ENCODE measurements at places on chromosomes 13 and 19.

DNA sequence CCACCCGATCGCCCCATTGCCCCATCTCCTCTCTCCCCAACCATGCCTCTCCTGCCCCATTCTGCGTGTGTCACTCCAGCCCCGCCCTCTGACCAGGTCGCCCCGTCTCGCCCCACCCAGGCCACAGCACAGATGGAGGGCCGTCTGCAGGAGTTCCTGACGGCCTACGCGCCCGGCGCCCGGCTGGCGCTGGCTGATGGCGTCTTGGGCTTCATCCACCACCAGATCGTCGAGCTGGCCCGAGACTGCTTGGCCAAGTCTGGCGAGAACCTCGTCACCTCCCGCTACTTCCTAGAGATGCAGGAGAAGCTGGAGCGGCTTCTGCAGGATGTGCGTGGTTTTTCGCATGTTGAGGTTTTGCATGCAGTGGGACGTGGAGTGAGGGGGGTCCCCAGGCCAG is 26.2 kb downstream of the MAST3 start:
- no peak for DNase-seq

DNA sequence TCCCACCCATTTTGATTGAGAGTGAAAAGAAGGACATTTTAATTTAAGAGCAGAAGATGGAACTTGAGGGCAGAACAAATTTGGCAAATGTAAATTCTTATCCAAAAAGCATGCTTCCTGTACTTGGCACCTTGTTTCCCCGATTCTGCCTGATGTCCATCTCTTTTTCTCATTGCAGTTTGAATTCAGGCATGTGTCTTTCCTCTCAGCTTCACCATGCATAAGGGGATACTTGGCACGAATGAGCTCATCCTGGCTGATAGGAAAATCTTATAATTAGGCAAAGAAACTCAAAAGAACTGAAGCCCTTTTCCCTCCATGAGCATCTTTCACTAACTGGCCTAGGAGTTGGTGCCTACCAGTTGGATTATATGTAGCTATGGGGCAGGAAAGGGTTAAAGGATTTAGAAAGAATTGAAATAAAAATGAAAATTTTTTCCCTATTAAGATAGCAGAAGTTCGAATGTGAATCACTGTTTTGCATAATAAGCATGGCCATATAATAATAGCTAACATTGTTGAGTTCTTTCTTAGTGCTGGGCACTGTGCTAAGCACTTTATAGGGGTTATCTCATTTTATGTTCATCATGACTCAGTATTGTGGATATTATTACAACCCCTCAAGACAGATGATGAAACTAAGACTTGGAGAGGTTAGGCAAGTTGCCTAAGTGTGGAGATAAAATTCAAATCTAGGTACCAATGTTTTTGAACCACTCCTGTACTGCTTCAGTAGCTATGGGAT is 386.6 kb downstream of the KCNRG start:
- DNase-seq, result no peak

DNA sequence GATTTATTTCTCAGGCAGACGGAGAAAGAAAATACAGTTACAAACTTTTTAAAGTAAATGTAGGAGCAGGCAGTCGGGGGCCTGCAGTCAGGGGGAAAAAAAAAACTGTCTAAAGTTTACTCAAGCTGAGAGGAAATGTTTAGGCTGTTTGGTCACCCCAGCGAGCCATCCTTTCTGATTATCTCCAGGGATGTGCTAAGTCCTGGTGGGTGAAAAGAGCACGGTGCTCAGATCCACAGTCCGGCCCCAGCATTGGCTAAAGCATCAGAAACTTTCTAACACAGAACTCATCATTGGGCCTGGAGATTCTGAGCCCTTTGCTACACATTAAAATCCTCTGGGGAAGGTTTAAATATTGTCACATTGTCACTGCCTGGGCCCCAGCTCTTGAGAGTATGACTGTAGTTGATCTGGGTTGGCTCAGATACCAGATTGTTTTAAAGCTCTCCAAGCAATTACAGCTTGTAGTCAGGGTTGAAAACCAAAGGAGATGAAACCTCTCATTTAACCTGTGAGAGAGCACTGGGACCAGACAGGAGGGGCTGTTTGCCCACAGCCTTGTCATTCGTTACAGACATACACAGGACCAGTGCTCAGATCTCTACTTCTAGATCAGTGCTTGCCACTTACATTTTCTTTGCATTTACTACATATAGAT is 131.1 kb upstream of the HTR2A start:
- DNase-seq, result no peak

GRCh38 chr13:46526100-46526735 is 26.8 kb upstream of the LRCH1 start:
- no peak for DNase-seq

DNA sequence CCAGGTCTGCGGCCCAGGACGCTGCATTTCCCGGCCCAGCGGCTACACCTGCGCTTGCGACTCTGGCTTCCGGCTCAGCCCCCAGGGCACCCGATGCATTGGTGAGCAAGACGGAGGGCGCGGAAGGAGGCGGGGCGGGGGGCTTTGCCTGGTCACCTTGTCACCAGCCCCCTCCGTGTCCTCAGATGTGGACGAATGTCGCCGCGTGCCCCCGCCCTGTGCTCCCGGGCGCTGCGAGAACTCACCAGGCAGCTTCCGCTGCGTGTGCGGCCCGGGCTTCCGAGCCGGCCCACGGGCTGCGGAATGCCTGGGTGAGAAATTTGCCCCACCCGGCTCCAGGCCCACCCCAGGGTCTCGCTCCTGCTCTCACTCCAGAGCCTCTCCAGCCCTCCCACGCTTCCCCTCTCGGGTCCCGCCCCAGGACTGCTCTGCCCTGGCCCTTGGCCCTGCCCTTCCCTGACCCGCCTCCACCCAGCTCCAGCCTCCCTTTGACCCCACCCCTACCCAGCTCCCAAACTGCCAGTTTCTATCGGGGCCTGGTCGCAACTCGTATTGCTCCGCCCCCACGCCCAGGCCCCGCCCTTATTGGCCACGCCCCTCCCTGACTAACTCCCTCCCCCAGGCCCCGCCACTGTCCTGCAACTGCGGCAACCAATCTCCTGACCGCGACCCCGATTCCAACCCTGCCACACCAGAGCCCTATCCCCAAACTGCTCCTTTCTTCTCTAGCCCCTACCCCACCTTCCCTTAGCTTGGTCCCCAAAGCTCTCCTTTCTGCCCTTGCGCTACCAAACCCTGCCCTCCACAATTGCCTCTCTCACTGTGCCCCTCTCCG is 8.6 kb downstream of the LTBP4 start:
- peak; percentile 77 for DNase-seq

- no peak for DNase-seq
These were observed 1.2 kb downstream of the CDC34 start for GRCh38 chr19:532561-533363.

GRCh38 chr13:95388420-95389079 is 87.3 kb upstream of the ABCC4 start:
- no peak for DNase-seq

DNA sequence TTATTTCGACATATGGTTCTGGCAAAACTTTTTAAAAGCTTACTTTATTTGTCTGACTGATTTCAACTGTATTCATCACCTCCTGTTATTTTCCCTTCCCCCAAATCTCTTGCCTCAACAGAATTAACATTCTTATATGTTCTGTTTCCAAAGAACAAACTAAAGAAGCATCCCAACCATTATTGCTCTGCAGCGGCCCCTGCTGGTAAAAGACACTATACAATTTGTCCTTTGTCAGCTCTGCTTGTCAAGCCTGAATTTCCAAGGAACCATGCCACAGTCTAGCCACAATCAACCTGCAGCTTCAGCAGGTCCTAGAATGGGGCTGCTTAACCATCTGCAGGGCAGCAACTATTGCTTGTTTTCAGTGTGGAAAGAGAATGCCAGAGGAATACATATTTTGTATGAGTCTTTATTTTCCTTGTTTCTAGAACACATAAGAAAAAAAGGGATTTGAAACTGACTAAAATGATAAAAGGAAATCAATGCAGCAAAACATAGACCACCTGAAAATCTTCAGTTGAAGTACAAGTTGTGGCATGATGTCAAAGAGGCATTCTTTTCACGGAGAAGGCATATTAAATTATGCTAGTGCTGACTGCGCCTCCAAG is 845.3 kb downstream of the DIAPH3 start:
- DNase-seq, result peak; percentile 23

DNA sequence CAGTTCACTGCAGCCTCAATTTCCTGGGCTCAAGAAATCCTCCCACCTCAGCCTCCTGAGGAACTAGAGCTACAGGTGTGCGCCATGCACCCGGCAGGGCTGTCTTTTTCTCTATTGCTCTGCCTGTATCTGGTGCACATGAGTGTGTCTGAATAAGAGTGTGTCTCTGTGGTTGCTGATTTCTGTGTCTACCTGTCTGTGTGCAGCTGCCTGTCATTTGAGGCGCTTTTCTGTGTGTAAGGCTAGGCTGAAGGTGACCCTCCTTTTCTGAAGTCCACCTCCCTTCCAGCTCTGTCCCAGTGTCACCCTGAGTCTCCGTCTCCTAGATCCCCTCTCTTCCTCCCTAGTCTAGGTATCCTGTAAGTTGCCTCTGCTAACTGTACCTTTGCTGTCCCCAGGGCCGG is 1.5 kb upstream of the PRR12 start:
- no peak for DNase-seq

- no peak for DNase-seq
These were observed 5.7 kb downstream of the VSTM2B start for GRCh38 chr19:29531458-29532025.

- DNase-seq, result no peak
These were observed 35.0 kb upstream of the ALOX5AP start for GRCh38 chr13:30700364-30700763.

- DNase-seq, result no peak
These were observed 1.2 kb downstream of the CD70 start for GRCh38 chr19:6589711-6590257.

DNA sequence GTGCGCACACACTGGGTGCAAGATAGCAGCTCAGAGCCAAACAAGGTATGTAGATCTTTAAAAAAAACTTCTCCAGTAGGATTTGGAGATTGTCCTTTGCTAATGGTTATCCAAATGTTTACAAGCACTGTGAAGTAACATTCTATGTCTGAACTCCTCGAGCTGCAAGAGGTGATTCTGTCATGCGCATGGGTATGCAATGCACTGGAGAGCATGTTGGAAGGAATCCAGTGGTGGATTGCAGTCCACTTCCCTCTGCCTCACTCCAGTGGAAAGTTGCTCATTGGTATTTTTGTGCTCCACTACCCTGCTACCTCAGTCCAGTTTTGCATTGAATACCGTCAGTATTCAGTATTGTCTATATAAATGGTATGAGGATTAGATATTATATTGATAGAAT is 132.1 kb downstream of the ATP8A2 start:
- DNase-seq, result no peak

DNA sequence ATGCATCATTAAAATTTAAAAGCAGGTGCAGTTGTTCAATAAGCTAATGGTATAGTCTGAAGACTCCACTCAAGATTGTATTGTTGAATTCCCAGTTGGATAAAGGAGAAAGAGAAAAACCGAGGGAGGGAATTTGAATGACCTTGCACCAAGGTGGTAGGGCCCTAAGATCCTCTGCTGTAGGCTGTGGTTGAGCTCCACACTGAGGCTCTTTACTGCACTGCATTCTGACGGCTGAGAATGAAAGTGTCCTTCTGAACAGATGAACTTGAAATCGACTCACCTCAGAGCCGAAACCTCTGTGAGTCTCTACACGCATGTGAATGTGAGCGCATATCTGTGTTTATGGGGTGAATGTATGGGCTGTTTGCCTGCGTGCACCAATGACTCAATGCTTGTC is 388.9 kb upstream of the DACH1 start:
- no peak for DNase-seq

GRCh38 chr13:45792827-45793303 is 58.7 kb downstream of the SIAH3 start:
- DNase-seq, result no peak

- DNase-seq, result no peak
These were observed 34.9 kb upstream of the DCLK1 start for GRCh38 chr13:36166046-36166445.

GRCh38 chr13:41231786-41232185 is 31.6 kb downstream of the MTRF1 start:
- DNase-seq, result no peak

DNA sequence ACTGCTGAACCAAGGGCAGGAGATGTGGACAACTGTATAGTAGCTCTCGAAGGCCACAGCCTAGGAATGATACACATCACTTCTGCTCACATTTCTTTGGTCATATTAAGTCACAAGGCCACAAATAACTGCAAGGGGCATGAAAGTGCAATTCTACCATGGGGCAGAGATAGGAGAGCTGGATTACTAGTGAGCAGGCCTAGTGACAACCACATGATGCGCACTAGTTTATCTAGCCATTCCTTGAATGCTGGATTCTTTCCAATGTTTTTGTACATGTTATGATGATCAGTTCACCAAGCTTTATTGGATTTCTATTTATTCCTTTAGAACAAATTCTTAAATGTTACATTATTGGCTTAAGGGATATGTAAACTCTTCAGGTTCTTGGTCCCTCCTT is 100.7 kb downstream of the MIPEP start:
- no peak for DNase-seq

DNA sequence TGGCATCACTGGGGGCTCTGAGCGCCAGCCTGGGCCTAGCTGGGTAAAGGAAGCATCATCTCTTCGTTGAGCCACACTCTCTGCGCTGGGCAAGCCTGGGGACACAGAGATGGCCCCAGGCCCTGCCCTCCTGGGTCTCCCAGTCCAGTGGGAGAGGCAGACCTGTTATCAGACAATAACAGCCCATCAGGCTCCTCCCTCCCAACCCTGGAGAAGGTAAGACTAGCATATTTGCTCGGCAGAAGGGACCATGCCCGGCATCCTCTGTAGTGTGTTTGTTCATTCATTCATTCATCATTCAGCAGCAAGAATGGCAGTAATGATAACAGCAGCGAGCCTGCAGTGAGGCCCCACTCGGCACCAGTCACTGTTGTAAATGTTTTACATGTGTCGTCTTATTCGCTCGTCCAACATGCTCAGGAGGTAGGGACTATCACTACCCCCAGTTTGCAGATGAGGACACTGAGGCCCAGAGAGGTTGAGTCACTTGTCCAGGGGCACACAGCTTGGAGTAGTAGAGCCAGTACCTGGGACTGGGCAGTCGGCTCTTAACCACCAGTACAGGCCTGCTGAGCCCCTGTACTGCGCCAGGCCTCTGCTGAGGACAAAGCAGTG is 33.2 kb downstream of the PAK4 start:
- no peak for DNase-seq

DNA sequence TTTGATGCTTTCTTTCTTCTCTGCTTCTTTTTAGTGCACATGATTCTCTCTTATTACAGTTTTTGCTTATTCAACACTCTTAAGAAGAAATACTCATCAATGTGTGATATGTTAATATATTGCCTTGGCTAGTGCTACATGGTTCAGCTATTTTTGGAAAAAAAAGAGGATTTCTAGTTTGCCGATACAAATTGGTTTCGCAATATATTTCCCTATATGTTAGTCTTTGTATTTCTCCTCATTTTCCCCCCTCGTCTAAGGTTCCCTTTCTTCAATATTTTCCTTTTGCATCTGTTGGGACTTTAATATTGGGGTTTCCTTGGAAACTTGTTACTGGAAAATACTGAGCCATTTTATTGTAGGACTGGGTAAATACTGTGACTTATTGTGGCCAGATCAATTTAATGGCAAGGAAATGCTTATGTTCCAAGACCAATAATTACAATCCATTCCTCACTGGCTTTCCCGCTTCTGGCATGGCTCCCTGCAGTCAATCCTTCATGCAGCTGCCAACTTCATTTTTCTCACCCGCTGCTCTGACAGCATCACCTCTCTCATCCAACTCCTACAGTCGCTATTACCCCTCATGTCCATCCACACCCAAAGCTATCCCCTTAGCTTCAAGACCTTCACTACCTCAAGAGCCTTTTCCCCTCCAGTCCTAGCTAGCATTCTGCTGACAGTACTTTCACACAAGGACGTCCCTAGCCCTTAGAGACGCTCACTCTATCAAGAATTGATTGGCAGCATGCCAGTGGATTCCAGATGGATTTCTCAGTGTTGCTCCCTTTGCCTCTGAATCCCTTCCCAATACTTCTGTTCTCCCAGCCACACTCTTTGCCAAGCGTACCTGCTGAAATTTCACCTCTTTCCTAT is 280.1 kb upstream of the TMTC4 start:
- DNase-seq, result no peak

All from NCI-H774 (cell line).